T-helper 1 cell (primary cell): ENCODE measurements at places on chromosomes 4 and X.

- no peak for DNase-seq
These were observed 544.7 kb downstream of the SPRY1 start for GRCh38 chr4:123941306-123941705.

GRCh38 chrX:45762699-45763647 is 562.3 kb upstream of the DIPK2B start:
- no peak for DNase-seq

DNA sequence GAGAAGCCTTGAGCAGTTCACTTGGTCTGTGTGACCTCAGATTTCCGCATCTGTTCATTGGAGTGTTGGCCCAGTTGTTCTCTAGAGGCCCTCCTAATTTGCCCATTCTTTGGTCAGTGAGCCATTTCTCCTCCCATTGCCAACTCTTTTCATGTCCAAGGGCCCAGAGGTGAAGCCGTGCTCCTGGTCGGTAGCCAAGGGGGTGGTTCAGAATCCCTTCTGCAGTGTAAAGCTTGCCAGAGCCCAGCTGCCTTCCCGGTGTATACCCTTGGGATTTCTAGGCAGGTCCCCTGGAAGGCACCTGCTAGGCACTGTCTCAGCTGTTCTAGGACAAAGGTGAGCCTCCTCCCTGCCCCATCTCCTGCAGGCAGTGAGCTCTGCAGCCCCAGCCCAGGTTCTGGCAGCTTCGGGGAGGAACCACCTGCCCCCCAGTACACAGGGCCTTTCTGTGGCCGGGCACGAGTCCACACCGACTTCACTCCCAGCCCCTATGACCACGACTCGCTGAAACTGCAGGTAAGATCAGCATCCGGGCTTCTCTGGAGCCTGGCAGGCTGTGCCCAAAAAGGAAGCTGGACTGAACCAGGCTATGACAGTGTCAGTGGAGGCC is 12.3 kb downstream of the SASH3 start:
- no peak for DNase-seq

- no peak for DNase-seq
These were observed 4.7 kb upstream of the NKX6-1 start for GRCh38 chr4:84503495-84504437.

- DNase-seq: no peak
These were observed 104.5 kb downstream of the SCD5 start for GRCh38 chr4:82694046-82694445.

DNA sequence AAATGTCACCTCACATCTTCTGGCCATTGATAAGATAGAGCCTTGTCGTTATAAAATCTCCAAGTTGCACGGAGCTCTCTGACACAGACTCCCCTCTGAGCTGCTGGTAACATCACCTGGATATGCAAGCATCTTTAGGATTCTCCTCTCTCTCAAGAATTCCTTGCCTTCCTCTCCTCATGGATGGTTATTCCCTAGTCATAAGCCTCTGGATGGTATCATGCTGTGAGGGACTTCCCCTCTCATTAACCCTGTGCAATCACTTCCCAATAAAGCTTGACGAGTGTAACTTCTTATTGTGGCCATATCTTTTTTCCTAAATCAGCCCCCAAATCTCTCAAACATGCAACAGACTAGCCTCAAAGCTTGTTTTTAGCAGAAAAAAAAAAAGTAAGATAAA is 1057.0 kb upstream of the SLIT2 start:
- no peak for DNase-seq

- DNase-seq: no peak
These were observed 17.4 kb downstream of the JADE3 start for GRCh38 chrX:46929439-46930261.

DNA sequence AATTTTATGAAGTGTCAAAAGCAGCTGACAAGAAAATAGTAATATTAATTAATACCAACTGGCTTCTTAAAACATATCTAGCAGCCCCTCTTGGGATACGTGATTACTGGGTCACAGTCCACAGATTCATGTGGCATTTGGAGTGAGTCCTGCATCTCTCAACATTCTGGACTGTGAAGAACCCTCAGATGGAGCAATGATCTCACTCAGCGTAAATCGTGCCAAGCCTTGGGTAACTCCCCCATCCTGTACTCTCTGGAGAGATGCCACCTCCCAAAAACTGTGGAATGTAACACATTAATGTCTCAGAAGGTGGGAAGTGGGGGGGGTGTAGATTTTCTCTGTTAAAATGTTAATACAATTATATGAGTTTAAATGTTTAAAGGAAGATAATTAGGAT is 118.2 kb upstream of the IQCM start:
- no peak for DNase-seq

- DNase-seq: no peak
These were observed 81.8 kb downstream of the ASB9 start for GRCh38 chrX:15188039-15188438.

- DNase-seq: no peak
These were observed 95.9 kb upstream of the FAT1 start for GRCh38 chr4:186819342-186820086.

DNA sequence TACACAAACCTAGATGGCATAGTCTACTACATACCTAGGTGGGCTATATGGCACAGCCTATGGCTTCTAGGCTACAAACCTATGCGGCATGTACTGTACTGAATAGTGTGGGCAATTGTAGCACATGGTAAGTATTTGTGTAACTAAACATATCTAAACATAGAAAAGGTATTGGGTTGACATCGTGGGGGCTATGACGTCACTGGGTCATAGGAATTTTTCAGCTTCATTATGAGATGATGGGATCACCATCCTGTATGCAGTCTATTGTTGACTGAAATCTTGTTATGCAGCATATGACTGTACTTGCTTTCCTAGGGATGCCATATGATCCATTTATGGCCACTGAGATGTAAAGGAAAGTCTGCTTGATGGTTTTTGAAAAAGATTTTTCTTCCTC is 1.9 kb upstream of the EXOC1L start:
- no peak for DNase-seq

DNA sequence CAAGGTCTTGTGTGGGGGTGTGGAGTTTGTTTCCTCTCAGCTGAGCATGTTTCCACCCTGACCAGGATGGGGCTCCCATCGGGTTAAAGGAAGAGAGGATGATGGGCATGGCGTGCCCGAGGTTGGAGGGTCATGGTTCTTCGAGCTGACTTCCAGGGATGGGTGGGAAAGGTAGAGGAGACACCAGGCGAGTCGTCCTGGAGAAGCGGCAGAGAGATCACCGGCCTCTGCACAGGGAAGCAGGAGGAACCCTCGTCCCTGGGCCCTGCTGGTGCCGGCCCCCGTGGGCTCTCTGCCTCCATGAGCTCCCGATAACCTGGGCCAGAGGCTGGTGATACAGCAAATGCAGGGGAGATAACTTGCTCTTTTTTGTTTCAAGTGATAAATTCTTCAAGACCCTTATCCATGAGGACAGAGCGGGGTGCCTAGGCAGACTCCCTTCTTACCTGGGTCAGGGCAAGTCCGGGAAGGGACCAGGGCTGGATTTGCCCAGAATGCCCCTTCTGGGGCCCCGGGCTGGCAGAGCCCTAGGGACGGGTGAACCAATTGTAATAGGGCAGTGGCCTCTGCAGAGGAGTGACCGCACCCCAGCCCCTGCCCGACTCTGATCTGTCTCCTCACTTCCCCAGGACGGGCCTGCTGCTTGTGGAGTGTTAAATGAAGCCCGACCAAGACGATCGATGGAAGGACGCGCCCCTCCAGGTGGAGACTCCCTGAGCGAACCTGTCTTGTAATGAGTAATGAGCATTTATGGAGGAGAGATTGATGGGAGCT is 63.0 kb downstream of the CPZ start:
- no peak for DNase-seq

DNA sequence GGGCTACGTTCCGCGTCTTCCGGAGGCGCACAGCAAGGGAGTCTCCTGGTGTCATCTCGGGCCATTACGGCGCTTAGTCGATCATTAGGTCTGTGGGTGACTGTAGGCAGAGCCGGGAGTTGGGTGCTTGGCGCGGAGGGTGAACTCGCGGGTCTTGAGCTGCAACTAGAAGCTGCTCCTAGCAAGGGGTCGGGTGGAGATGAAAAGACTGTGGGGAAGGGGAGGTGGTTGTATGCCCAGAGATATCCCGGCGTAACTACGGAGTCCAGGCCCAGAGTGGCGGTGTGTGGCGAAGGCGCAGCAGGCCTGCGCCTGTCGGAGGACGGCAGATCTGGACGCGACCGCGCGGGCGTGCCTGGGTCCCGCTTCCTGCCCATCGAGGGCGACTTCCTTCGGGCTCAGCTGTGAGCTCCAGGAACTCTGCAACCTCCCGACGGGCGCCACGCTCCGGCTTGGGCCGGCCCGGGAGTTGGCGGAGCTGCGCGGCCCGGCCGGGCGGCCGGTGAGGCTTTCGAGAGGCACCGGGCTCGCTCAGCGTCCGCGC is 2.7 kb upstream of the NKX3-2 start:
- DNase-seq: no peak

DNA sequence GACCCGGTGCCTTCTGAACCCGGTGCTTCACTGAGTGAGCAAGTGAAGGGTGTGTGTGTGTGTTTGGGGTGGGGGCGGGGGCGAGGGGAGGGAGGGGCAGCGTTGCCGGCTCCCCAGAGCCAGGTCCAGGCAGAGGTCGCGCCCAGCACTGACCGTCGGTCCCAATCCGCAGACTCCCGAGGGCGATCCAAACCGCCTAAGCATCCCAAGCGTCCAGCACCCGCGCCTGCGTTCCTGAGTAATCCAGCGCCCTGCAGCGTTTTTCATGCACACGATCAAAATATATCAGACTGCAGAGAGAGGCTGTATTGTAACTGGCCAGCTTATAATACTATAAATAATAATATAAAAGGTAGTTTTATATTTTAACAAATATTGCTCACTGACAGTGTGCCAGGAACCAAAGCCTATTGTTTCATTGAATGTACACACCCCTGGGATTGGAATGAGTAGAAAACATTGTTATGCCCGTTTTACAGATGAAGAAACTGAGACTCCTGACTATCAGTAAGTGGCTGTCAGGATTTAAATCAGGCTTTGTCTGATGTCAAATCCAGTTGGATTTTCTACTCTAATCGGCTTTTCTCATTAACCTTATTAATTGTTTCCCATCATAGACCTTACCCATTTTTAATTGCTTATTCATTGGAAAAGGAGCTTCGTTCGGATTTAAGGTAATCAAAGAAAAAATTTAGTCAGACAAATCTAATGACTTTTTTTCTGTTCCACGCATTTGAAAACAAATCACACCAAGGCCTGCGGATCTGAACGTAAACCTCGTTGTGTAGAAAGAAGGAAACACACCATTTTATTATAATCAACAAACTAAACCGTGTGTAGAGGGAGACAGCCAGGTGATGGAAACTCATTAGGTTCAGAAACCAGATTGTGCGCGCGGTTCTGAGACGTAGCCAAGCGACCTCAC is 4.0 kb upstream of the NKX3-2 start:
- no peak for DNase-seq

GRCh38 chr4:92012899-92013867 is 290.6 kb upstream of the GRID2 start:
- DNase-seq: no peak

DNA sequence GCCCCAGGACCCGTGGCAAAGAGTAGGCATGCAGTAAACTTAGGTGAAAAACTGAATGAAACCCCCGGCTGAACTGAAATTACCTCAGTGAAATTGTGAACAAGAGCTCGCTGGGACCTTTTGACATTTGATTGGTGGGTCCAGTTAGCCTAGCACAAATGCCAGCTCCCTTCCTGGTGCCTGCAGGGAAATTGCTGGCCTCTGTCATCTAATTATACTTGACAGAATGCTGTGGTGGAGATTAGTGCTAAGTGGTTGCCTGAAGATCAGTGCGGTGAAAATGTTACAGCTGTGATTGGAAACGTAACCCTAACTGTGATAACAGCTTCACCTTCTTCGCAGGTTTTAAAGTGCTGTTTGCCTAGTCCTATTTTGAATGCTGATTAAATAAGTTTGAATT is 43.0 kb downstream of the ADD1 start:
- no peak for DNase-seq

DNA sequence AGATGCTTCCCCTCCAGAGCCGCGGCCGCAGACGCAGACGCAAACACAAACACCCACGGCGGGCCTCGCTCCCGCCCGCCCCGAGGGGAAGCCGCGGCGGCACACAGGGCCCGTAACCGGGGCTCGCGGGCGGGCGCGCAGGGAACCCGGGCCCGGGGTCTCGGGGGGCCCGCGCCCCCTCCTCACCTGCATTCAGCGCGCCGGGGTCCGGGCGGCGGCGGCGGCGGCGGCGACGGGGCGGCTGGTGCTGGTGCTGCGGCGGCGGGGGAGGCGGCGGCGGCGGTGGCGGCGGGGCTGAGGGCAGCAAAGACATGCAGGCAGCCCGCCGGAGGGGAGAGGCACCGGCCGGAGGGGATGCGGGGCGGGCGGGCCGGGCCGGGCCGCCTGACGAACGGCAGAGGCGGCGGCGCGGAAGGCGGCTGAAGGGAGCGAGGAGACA is 255 bp upstream of the CNOT6L start:
- DNase-seq: no peak

DNA sequence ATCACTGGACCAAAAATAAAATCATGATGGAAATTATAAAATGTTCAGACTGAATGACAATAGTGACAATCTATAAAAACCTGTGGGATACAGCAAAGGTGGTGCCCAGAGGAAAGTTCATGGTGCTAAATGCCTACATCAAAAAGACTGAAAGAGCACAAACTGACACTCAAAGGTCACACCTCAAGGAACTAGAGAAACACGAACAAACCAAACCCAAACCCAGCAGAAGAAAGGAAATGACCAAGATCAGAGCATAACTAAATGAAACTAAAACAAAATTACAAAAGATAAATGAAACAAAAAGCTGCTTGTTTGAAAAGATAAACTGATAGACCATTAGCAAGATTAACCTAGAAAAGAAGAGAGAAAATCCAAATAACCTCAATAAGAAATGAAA is 78.7 kb downstream of the ANAPC10 start:
- DNase-seq: no peak

DNA sequence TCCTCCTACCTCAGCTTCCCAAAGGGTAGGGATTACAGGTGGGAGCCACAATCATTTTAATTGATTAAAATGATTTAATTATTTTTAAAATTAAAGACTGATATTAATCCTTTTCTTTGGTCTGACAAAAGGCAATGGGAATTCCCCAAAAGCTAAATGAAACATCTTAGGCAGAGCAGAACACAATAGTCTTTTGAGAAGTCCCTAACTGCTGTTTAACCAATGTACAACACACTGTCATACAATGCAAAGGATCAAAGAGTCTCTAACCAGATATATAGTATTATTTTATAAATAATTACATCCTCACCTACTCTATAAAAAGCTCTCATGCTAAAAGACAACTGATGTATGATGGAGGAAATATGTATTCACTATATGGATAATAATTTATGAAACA is 47.0 kb downstream of the THAP9 start:
- DNase-seq: no peak

- DNase-seq: no peak
These were observed 393.8 kb downstream of the MAGEE1 start for GRCh38 chrX:76821276-76821675.
